ENCODE measurements at places on chromosomes 7 and 10.

GRCh38 chr10:2625094-2625493 is 442.3 kb upstream of the PFKP start:
- DNase-seq, result no peak

GRCh38 chr7:140512317-140513000 is 33.2 kb upstream of the MKRN1 start:
- DNase-seq, result no peak

GRCh38 chr7:158255156-158255555 is 332.5 kb downstream of the PTPRN2 start:
- DNase-seq, result no peak

DNA sequence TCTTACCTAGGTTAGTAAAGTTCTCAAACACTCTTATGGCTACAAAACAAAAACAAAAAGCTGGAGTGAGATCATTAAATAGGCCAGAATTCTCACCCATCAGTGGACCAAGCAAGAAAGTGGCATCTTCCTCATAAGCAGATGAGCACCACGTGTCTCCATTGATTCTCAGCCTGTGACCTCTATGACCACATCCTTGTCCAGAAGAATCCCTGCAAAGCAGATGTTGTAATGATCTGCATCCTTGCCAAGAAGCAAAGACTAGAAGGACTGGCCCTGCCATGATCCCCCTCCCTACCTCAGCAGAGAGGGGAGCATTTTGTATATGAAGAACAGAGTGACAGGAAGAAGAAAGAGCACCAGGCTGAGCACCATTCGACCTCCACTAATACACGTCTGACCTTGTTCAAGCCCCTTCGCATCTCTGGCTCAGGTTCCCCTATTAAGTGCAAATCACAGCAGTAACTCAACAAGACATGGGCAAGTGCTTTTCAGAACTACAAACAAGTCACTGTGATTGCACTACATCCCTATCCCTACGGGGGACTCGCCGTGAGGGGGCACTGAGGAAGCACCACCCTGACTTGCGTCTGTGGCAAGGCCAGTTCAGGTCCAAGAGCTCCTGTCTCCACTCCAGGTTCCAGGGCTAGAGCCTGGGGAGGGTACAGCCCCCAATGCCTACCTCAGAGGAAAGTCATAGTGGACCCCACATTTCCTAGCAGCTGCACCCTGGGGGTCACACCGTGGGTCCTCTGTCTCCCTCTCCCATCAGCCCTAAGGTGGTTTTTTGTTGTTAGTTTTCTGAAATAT is 22.2 kb upstream of the RASSF4 start:
- DNase-seq, result no peak

GRCh38 chr7:96414931-96415292 is 93.0 kb upstream of the SLC25A13 start:
- no peak for DNase-seq

DNA sequence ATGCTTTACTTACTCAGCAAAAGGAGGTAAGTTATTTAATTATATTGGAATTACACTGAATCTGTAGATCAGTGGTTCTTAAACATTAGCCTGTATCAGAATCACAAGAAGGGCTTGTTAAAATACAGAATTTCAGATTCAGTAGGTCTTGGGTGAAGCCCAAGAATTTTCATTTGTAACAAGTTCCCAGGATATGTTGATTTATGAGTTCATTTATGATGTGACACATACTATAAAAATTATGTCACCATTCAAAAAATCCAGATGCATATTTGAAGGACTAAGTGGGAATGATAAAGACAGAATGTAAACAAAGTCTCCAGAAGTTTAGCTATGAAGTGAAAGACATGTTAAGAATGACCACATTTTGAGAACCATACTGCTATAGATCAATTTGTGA is 52.3 kb downstream of the HECTD2 start:
- no peak for DNase-seq

DNA sequence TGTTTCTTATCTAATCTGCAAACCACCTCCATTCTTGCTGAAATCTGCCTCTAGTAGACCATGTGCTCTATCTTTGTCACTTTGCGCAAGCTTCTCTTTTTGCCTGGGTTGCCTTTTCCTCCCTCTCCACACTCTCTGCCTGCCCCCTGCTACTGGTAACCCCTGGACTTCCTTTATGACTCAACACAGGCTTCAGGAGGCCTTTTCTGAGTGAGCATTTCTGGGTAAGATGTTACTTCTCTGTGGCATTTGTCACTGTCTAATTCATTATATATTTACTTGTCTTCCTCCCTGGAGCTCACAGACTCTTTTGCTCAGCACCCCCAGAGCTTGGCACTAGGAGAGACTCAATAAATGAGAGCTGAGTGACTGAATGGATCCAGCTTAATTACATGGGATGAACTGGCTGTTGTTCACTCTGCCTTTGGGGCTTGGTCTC is 8.4 kb downstream of the GOLGA7B start:
- no peak for DNase-seq

DNA sequence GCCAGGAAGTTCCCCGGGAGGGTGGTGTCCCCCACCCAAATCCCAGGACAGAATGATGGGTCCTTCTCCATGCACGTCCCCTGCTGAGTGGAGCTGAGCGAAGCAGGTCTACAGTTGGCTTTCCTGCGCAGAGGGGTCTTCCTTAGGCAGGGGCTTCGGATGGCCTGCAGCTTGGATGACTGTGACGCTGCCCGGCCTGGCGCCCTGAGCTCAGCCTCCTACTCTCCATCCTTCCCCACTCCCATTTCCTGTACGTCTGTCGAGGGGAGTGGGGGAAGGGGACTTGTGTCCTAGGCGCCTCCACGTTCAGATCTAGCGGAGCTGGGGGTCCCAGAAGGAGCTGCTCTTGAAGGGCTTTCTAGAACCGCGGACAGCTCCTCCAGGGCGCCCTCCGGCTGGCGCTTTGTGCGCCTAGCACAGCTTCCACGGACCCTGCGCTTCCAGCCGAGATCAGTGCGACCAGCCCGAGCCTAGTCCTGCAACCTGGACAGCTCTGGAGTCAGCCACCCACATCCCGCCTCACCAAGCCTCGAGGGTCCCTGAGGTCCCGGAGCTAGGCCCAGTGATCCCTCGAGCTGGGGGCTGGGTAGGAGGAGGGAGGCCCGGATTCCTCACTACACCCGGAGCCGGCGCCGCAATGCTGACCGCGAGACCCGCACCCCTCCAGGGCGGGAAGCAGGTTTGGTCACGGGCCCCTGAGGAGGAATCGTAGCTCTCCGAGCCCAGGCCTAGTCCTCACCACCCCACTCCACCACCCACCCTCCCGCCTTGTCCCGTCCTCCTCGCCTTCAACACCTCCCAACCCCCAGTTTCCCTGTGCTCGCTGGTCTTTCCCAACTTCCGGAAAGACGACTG is 1.9 kb downstream of the GRID1 start:
- DNase-seq, result no peak

DNA sequence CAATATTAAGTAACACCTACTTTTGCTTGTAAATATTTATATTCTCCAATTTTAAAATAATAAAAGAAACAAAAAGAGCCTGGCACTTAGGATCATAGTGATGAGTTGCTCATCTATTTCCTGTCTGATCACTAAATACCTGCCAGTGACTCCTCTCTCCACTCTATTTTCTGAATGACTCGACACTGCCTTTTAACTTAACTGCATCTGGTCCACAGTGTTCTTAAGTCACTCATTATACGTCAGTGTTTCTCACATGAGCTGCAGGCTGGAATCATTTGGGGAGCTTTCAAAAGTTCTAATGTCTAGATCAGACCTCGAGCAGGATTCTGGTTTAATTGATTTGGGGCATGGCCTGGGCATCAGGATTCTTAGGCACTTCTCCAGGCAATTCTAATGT is 78.0 kb upstream of the AGBL3 start:
- DNase-seq, result no peak

DNA sequence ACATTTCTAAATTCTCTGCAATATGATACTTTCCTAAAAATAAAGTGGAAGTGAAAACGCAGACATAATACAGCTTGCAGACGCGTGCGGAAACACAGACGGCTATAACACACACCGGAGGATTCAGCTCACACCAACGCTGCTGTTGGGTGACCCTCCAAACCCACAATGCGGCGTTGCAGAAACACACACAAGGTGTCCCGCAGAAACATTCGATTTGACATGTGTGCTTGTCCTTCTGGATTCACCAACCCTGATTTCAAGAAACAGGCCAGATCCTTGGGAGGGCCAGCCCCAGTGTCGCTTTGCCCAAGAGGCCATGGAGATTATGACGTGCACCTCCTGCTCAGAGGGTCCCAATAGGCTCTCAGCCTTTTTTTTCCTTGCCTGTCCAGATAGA is 136.7 kb upstream of the TCERG1L start:
- DNase-seq, result no peak

DNA sequence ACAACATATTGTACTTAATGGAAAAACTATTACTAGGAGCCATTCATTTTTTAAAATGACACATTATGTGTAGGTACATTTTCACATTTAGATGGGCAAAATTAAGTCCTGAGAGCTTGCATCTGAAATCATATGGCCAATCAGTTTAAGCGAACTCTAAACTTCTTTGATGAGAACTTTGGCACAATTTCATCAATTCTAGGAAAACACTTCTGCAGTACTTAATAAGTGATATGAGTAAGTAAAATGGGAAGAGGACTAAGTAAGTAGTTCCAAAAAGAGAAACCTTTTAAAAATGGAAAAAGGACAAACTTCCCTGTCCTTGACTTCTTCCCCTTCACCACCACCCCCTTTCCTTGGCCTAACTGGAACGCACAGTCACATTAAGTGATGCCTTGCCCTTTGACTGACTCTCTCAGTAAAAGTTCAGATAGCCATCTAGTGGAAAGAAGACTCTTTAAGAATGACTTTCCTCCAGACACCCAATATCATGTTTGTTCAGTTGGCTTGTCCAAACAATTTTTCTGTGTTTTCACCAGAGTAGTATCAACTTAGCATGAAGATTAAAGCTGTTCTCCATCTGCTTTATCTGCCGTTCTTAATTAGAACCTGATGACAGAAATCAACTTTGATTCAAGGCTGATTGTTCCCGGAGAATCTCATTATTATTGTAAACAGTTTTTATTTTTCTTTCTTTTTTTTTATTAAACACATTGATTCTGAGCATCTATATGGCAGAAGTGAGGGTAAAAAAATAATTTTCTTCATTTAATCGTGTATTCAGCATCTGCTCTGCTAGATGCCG is 45.1 kb downstream of the CNNM2 start:
- DNase-seq, result no peak

DNA sequence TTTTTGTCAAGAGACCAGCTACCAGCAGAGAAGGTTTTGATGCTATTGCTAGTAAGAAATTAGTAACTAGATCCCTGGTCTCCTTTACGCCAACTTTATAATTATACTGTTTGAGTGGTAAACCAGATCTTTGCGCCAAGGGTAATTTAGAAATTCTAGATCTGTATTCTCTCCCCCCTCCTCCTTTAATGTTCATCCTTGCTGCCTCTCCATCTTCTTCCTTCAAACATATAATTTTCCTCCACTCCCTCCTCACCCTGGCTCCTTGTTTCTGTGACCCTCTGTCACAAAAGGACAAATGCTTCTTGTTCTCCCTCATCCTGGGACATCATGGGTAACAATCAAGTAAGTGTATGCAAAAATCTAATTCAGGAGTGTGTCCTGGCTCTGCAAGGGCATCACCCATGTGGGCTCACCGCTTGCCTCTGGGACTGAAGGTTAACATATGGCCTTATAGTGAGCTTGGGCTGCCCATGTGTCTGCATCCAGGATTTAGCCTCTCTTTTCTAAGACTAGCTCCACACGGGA is 121.2 kb downstream of the BAMBI start:
- no peak for DNase-seq

- DNase-seq, result no peak
Measured at GRCh38 chr7:22876986-22877729, 54.5 kb upstream of the TOMM7 start.

DNA sequence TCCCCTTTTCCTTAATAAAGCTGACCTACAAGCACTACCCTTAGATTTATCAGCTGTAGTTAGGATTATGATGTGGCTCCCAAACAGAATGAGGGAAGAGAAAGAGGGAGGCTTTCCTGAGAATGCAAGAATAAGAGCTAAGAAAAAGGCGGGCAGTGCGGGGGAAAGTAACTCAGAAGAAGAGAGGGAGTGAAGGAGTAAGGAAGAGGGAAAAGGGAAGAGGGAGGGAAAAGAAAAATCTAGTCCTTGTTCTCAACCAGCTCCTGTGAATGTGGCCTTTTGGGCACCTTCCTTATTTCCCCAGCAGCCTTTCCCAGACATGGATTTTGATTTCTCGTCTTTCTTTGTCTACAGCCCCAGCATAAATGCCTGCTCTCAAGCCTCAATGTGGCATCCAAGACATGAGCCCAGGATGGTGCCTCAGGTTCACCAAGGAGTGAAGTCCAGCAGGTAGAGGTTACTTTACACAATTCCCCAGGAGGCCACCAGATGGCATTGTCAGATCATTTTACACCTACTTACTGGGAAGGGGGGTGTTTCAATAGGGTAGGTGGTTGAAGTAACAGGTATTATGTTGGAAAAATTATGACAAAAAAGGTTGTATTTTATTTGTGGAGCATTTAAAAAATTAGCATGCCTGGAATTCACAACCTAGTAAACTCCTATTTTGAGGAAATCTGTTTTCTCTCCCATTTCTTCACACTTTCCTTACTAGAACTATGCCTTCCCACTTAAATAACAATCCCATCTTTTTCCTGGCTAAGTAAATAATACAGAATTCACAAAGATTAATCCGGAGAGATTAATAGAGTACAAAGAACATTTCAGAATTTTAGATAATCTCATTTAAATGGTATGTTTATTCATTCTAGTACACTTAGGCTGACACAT is 106.5 kb downstream of the HTR7 start:
- peak; percentile 8 for DNase-seq

DNA sequence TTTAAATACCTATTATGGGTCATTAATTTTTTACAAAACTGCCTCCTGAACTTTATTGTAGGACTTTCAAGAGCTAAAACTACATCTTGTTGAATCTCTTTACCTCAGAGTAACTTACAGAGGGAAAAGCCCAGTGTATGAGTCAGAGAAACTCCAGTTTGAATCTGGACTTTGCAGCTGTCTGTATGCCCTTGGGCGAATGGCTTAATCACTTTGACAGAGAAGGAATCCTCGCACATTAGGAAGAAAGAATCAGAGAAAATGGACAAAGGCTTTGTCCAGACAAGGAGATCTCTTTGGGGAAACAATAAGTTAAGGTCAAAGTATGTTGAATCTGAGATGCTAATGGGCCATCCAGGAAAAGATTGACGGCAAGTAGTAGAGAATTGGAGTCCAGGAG is 484.2 kb upstream of the CELF2 start:
- no peak for DNase-seq

- DNase-seq, result no peak
Measured at GRCh38 chr10:116810895-116811294, 38.4 kb upstream of the ENO4 start.

GRCh38 chr7:118039963-118040489 is 143.9 kb upstream of the LSM8 start:
- DNase-seq, result no peak

GRCh38 chr10:76905251-76905650 is 732.4 kb downstream of the KCNMA1 start:
- DNase-seq, result no peak

DNA sequence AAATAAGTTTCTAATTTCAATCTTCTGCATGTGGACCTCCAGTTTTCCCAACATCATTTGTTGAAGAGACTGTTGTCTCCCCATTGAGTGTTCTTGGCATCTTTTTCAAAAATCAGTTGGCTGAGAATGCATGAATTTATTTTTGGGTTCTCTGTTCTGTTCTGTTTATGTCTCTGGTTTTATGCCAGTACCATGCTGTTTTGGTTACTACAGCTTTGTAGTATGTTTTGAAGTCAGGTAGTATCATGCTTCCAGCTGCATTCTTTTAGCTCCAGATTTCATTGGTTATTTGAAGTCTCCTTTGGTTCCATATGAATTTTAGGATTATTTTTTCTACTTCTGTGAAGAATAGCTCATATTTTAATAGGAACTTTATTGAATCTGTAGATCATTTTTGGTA is 21.2 kb upstream of the SFTPD start:
- DNase-seq, result no peak

- DNase-seq, result no peak
Measured at GRCh38 chr10:32120147-32120546, 63.9 kb upstream of the KIF5B start.

All from T-helper 9 cell (primary cell).